ENCODE measurements at places on chromosomes 13 and 19. TPM values are rescaled to one million over a fixed set of nuclear protein-coding genes. Genes with fewer than 3 reads are reported as not detected.

GRCh38 chr19:19531951-19532805 lies 3.5 kb downstream of the YJEFN3 start:
- peak; percentile 84 for DNase-seq
- H3K4me3 ChIP-seq: no peak overlapping the region
- H3K36me3 ChIP-seq: peaks cover 4% of the 10 kb centered on the region
- no peak overlapping the region for H3K27ac ChIP-seq
- no peaks in the 10 kb centered on the region for H3K27me3 ChIP-seq

DNA sequence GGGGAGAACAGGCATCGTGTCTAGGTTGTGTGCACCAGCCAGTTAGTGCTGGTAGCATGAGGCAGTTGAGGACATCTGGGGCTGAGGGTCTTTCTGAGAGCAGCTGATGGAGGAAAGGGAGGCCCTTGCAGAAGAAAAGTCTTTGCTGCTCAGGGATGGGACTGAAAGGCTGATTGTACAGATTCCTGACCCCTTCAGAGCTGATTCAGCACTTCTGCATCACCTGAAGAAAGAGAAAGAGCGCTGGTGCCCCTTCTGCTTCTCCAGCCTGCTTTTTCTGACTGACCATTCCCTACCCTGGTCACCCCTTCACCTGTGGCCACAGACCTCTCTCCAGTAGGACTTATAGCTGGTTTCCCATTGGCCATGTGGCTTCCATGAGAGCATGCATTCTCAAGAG lies 476.2 kb downstream of the TSHZ3 start:
- no peak for DNase-seq
- no peaks in the 10 kb centered on the region for H3K36me3 ChIP-seq
- no peak overlapping the region for H3K4me3 ChIP-seq

The ARMC6 gene
- 27.7 TPM for total RNA-seq

The ZNF570 gene
- 4.5 TPM for total RNA-seq
